ENCODE measurements at places on chromosomes 1 and 21.

GRCh38 chr1:61079898-61080336, 2.4 kb upstream of the NFIA start:
- no peak for DNase-seq

- DNase-seq = peak; percentile 44
Observed at GRCh38 chr1:66247415-66248208, 286.3 kb upstream of the SGIP1 start.

GRCh38 chr1:80989455-80989854, 811.3 kb upstream of the ADGRL2 start:
- DNase-seq = no peak

DNA sequence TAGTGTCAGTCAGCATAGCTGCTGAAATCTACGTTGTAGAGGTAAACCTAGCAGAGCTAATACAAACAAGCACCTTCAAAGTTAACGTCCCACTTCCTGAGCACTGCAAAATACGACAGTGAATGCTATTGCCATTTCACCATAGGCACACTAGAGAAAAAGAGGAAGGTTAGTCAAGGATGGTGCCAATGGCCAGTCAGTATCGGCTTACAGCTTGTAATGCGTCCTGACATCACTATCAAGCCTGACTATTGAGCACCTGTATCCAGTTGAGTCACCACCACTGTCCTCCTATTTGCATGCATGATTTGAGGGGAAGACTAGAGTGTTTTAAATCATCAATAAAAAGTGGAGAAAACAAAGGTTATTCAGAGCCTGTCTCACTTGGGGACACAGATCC, 34.4 kb downstream of the NUCKS1 start:
- DNase-seq = no peak

DNA sequence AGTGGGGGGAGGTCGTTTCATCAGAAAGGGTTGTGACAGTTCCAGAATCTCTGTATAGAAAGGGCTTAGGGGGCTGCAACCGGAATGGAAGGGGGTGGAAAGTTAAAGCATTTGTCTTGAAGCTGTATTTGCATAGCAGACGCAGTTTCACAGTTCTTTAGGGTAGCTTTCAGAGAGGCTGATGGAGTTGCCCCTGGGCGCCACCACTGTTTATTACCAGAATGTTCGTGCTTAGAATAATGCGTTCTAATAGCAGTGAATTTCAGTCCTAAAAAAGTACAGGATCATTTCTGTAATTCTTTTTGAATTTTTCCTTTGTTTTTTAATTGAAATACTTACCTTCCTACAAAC, 1.3 kb downstream of the EXO1 start:
- DNase-seq = no peak

GRCh38 chr1:82582347-82582746, 781.6 kb downstream of the ADGRL2 start:
- DNase-seq = no peak

DNA sequence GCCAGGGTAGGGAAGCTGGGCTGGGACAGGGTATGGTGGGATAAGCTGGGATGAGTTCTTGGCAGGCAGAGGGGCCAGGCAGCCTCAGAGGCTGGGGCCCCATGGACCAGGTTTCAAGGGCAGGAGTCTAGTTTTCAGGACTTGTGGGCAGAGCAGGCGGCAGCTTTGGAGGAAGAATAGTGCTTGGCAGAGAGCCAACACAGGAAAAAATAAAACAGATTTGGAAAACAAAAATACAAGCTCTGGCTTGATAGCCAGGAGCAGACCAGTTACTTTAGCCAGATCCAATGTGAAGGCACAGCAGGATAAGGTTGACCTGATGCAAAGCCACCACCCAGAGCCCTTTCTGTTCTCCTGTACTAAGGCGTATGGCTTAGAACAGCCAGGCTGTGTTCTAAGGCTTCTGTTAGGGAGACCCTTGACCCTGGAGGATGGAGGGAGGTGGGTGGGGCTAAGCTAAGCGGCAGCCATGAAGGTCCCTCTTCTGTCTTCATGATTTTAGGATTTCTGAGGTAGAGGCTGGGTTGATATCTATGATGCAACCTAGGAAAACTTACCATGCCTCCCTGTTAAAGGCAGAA, 5.5 kb downstream of the TRAF5 start:
- no peak for DNase-seq

GRCh38 chr1:5810553-5811270, 181.5 kb downstream of the NPHP4 start:
- no peak for DNase-seq

- DNase-seq = no peak
Observed at GRCh38 chr1:156682166-156682890, 5.1 kb upstream of the NES start.

- no peak for DNase-seq
Observed at GRCh38 chr1:152725261-152725660, 17.3 kb downstream of the LCE4A start.

DNA sequence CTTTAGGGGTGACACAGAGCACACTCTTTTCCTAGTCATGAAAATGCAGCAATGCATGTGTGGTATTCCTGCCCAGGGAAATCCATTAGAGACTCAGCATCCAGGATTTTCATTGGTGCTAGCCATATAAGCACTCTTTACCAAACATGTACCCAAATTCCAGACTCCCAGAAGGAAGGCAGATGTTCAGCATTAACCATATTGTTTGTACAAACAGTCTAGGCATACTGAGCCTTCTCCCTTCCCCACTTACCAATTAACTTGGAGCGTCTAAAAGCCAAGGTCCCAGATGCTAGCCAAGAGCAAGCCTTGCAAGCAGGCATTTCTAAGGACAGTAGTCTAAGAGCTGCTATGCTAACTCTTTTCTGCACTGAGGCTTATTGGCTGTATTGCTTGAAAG, 27.9 kb downstream of the ZBED6 start:
- DNase-seq = no peak

GRCh38 chr1:174447866-174448530, at the start of gene GPR52:
Gene GPR52 (plus strand): TSS chr1:174447964. CDS start chr1:174448112, 148 bp downstream.
- no peak for DNase-seq

GRCh38 chr21:32712043-32712442, 15.8 kb downstream of the SYNJ1 start:
- DNase-seq = no peak

DNA sequence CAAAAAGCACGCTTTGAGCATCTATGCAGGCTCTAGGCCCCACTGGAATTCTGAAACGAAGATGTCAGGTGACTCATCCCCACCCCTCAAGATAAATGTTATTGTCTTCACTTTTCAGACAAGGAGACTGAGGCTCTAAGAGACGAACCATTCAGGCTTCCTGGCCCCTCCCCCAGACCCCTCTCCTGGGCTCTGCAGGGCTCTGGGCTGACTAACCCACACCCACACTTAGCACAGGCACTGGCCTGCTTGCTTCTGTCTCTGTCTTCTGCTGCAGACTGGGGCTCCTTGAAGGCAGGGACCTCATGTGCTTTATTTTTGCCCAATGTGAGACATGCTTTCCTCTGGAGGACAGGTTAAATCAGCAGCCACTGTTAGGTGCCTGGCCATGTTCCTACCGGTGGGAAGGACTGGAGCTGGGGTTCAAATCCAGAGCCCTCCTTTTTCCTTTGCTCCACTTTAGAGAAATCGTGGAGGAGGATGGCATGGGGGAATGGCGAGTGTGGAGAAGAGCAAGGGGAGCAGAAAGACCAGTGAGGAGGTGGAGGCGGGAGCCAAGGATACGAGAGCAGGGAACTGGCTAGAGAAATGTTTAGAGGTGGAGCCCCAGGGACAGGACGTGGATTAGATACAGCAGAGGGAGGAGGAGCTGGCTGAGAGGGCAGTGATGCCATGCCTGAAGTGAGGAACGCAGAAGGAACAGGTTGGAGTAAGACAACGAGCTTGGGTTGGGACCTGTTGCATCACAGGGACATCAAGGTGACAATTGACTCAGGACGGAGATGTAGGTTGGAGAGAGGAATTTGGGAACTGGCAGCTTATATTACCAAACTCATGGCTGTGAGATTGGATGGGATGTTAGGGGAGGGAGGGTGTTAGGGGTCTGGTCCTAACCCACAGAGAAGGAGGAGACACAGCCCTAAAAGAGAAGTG, 1.7 kb downstream of the TMEM125 start:
- no peak for DNase-seq

DNA sequence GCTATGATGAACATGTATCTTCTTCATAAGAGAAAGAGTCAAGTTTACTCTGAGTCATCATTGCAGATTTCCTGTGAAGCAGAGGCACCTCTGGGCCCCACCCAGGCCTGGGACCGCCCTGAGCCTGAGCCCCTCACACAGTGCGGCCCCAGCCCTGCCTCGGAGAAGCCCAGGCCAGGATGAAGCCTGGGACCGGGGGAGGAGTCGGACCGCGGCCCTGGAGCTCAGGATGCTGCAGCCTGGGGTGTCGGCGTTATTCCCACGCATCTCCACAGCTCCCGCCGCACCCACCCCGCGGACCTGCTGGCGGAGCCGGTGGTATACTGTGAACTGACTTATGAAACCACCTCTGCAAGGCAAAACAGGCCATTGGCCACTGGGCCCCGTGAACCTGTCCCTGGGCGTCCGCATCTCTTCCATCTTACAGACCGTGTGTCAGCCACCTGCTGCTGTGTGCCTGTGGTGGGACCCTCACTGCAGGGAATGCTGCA, 2.4 kb upstream of the COL6A1 start:
- DNase-seq = no peak

DNA sequence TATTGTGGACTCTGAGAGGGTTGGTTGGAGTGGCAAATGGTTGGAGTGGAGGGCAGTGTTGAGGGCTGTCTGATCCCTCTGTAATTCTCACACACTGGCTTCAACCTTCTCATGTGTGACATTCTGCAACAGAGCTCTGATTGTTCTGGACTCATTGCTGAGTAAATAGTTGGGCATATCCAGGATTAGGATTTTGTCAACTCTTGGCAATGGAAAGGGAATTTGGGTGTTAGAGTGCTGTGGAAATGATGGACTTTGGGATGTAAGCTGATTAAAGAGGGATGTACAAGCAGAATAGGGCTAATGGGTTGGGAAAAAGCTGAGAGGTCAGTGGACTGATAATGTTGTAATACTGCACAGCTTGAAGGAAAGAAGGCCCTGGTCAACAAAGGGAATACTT, 16.5 kb downstream of the TLCD4 start:
- no peak for DNase-seq

DNA sequence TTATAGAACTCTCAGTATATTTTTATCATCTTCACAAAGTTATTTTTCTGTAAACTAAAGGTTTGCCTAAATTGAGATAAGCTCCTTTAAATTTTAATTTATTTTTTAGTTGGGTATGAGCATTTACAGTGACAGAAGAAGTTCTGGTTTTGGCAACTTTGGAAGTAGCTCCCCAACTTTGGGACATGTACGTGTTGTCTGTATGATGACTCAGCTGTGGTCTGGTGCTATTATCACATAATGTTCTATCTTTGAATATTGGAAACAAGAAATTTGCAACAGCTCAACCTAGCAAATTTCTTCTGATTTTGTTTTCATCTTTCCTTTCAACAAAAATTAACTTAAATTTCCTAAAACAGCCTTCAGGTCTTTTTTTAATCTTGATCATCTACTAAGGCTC, 46.6 kb upstream of the C1orf105 start:
- DNase-seq = no peak

GRCh38 chr1:25844536-25845337, 14.5 kb downstream of the AUNIP start:
- no peak for DNase-seq

GRCh38 chr1:182015360-182015759, 46.2 kb downstream of the ZNF648 start:
- DNase-seq = no peak

- no peak for DNase-seq
Observed at GRCh38 chr1:110480356-110481096, 29.6 kb downstream of the PROK1 start.

GRCh38 chr1:231338270-231339128, at the start of gene SPRTN:
Gene SPRTN (plus strand): TSS chr1:231338293. CDS start chr1:231338384, 91 bp downstream.
- no peak for DNase-seq

DNA sequence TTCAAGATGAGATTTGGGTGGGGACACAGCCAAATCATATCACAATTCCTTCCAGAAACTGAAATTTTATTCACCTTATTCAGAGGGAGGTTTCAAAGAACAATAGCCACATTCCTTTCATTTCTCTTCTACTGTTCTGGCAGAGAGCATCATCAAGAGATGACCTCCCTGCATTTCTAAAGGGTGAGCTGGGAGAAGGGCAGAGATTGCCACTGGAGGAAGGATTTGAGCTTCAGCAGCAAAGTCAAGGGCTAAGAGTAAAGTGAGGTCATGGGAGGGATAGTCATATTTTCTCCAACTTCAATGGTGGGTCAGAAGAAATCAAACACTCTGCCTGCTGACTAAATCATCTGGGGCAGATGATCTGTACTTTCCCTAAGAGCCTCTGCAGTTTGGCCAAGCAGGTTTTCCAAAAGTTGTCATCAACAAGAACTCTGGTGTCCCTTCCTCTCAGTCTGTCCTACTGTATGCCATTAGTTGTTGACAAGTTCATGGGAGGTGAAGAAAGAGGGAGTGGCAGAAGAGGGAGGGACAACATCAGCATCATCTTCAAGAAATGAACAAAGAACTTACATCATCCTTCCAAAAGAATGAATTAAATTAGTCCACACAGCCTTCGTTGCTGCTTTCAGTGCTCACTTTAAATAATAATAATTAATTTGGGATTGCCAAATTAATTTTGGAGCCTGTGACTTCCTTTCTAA, 298.3 kb downstream of the ASTN1 start:
- DNase-seq = no peak

- DNase-seq = peak; percentile 28
Observed at GRCh38 chr1:152461544-152461943, 47.5 kb upstream of the CRNN start.

DNA sequence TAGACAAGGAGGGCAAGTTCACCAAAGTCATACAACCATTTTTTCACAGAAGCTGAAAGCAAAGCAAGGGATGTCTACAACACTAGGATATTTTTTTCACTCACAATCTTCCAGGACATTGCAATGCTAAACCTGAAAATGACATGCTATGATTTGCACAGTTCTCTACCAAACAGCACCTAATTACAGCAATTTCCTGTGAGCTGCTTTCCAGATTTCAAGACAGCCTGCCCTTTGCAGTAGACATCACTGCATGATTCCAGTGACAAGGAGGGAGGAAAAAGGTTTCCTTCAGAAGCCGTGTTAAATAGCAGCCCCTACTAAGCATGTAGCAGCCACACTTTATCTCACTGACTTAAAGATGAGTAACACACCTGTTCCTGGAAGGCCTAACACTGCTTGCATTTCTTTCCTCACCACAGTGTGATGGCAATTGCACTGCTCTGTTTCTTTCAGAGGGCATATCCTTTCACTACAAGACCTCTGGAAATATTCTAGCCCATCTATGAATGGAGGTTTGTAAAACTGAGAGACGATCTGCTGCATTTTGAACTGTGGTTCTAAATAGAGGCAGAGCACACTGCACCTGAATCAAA, 97.1 kb downstream of the DUSP10 start:
- no peak for DNase-seq

DNA sequence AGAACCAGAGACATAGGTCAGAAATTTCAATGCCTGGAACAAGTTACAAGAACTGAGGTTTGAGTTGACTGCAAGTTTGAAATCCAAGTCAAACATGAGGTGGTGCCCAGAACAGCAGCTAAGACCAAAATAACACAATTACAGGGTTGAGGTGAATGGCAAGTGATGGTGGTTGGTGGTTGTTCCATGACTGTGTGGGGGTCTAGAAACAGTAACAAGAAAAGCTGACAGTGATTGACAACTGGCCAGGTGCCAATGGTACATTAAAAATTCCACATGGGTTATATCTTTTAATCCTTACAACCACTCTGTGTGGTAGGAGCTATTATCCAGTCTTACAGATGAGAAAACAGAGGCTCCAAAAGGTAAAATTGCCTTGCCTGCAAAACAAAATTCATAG, 32.0 kb downstream of the RIMS3 start:
- DNase-seq = no peak
